ENCODE measurements at places on chromosomes 2 and 18.

DNA sequence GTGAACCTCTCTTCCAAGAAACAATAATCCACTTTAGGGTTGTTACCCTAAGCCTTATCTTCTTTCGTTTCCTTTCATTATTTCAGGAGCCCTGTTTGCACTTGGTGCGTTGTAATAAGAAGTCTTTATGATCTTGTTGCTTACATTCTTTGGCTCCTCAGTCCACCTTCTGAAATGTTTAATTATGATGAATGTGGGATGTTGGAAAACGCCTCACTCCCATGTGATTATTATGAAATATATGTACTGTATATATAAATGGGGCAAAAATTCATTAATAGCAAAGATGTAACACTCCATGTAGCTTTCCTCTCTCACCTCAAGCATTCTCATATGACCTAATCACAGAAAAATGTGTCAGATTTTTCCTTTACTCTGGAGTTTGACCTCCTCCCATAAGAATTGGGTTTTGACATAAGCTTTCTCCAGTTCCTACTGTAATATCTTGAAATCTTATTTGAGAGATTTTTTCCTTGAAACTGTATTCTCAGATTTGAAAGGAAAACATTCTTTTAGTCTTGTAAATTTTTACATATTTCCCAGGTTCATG lies 397.2 kb upstream of the FANCL start:
- DNase-seq = no peak

DNA sequence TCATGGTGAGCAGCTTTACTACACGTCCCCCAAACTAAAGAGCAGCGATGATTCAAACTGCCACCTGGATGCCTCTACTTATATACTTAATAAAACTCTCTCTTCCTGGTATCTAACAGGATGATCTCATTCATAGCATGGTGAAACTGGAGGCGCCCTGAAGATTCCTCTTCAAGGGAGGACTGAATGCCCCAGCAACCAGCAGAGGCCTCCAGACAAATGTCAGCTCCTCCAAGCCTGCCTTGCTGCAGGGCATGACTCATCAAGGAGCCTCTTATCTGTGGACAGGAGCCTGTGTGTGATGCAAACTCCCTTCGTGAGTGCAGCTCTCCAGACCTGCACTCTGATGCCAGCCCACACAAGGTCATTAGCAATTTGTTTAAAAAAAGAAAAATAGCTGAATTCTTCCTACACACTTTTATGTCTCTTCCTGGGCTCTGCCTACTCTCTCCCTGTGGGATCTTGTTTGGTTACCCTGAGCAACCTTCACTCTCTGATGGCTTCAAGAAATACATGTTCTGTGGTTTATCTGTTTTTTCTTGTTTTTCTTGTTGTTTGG lies 30.2 kb downstream of the LONRF2 start:
- DNase-seq = peak; percentile 49

GRCh38 chr2:217956586-217957457 lies 46.0 kb downstream of the TNS1 start:
- no peak for DNase-seq

GRCh38 chr18:44497757-44498490 lies 182.8 kb upstream of the SETBP1 start:
- no peak for DNase-seq

- no peak for DNase-seq
These were observed 68.1 kb upstream of the CCBE1 start for GRCh38 chr18:59765343-59765742.

DNA sequence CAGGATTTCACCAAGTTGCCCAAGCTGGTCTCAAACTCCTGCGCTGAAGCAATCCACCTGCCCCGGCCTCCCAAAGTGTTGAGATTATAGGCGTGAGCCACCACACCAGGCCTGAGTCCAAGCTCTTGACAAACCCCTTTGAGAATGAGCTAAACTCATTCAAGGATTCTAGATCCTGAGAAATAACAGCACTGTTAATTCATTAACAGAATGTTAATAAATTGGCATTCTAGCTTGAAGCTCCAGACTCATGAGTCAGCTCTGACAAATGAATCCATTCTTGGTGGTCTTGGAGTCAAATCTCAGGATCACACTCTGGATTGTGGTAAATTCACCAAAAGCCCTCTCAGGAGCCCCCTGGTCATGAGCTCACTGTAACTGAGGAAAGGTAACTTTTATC lies 1.8 kb downstream of the NARS1 start:
- no peak for DNase-seq

GRCh38 chr18:51514128-51514527 lies 316.6 kb upstream of the MEX3C start:
- DNase-seq = no peak

GRCh38 chr18:8952174-8952573 lies 150.3 kb upstream of the NDUFV2 start:
- DNase-seq = no peak

DNA sequence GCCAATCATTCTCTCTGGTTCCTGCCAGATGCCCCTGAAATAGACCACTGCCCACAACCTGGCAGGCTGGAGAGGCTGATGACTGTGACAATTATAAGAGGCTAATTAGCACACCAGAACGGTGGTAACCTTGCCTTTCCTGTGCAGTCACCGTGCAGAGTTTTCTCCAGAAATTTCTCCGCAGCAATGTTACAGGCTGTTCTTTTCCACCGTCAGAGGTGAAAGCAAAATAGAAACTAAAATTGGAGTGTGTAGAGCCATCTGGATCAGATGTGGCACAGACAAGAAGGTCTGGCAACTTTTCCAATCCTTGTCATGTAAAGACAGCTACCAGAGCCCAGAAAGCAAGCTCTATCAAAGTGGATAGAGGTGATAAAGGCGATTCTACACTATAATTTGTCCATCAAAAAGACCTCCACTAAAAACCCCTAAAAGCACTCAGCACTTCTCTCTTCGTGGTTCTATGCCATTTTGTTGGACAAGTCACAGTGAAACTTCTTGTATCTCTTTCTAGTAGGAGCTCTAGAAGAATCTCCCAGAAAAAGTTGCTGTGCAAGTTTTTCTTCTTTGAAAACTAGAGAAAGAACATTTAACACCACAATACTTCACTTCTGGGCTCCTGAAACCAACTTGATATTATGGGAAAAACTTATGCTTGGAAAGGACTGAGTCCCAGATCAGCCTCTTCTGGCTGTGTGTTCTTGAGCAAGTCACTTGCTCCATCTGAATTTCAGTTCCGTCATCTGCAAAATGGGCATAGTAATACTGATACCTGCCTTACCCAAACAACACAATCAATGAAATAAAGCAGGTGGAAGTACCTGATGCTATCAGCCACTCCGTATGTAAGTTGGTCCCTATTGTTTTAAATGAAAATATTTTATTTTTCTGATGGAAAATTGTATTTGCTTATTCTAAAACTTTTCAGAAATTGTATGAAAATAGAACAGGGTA lies 295.6 kb upstream of the DLGAP1 start:
- no peak for DNase-seq

GRCh38 chr18:3179430-3180089 lies 40.2 kb downstream of the MYOM1 start:
- no peak for DNase-seq
